Gastroesophageal sphincter (tissue), 4 donors: ENCODE measurements at places on chromosomes 2 and 18.

DNA sequence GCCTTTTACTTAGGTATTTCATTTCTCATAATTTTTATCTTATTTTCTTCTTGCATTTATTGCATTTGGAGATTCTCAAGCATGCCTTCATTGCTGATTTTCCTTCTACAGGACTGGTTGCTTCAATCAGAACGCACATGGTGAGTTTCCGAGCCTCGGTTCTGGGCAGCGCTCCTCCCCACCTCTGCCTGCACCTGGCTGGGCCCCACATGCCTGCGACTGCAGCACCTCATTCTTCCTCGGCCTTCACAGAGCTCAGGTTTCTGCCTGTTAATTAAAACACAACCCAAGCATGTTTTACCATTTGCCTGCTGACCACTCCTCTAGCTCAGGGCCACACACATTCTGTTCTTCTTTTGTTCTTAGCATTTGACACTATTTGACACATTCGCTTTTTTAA is 398.8 kb downstream of the GALR1 start:
- ATAC-seq = no peak

DNA sequence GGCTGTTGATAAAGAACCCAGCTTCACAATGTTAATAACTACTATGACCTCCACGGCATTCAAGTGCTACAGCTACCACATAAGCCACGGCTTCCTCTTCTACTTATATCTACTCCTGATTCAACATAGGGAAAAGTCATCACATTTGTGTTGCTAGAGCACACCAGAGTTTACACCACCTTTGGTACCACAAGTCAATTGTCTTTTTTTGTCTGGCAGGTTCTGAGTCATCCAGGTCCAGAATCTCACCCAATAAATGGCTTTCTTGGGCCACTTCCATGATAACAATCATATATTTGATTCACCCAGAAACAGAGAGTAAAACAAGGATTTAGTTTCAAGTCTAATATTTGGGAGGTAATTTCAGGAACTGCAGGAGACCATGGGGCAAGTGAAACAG is 480.2 kb downstream of the TMX3 start:
- no peak for ATAC-seq

DNA sequence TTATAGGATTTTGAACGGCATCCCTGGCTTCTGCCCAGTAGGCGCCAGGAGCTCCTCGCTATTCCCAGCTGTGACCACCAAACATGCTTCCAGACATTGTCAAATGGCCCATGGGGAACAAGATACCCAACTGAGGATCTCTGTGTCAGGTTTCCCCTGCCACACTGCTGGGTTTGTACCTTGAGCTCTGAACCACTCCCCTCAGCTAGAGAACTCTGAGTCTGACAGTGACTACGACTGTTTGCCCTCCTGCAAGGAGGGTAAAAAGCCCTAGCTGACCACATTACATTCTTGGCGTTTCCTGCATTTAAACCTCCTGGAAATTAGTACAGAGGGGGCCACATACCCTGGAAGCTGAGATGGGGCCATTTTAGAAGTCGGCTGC is 12.4 kb downstream of the LRRFIP1 start:
- no peak for ATAC-seq

DNA sequence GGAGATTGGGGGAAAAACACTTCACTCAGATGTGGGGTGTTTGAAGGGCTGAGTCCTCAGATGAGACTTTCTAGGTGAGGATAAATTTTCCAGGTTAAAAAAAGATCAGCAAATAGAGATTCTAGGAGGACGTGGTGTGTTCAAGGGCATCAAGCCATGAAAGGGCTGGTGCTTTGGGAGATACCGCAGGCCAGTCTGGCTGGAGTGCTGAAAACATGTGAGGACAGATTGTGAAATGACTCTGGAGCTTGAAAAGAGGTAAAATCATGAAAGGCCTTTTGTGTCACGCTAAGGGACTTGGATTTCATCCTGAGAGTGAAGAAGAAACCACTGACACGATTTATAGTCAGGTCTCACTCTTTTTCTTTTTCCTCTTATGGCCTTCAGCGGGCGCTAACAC is 320.5 kb downstream of the DPP10 start:
- no peak for ATAC-seq

- ATAC-seq = no peak
These were observed 640 bp downstream of the ROCK2 start for GRCh38 chr2:11343650-11344341.

- no peak for ATAC-seq
These were observed 1033.2 kb upstream of the NXPH2 start for GRCh38 chr2:139813340-139813739.

- ATAC-seq = no peak
These were observed 342.0 kb downstream of the HRH4 start for GRCh38 chr18:24802456-24802855.

- ATAC-seq = no peak
These were observed 62.5 kb downstream of the RRM2 start for GRCh38 chr2:10185046-10185445.

GRCh38 chr2:239574054-239574433 is 173.2 kb upstream of the HDAC4 start:
- ATAC-seq = no peak
